Tongue (tissue), 3 donors: ENCODE measurements at places on chromosomes 2 and 18.

GRCh38 chr2:164975891-164976290, 20.6 kb upstream of the SLC38A11 start:
- no peak for DNase-seq

DNA sequence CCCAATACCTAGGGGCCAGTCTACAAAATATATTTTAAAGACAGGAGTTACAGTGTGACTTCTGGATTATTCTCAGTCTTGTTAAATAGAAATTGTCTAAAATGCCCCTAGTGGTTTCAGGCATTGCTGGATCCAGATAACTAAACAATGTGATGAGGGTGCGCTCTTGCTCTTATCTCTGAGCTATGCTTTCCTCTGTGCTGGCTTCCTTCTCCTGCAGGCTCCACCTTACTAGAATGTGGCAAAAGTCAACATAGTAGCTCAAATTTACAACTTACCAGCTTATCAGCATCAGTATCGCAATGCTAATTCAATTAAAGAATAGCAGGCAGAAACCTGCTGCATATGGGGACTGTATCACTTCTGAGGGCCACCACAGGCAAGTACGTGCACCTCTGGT, 61.3 kb upstream of the RNU4ATAC start:
- DNase-seq: no peak

- no peak for DNase-seq
Measured at GRCh38 chr2:196123679-196124373, 47.6 kb downstream of the STK17B start.

GRCh38 chr2:118709786-118710185, 137.7 kb downstream of the EN1 start:
- DNase-seq: no peak

GRCh38 chr2:176094349-176094748, 1.8 kb downstream of the HOXD13 start:
- DNase-seq: no peak

DNA sequence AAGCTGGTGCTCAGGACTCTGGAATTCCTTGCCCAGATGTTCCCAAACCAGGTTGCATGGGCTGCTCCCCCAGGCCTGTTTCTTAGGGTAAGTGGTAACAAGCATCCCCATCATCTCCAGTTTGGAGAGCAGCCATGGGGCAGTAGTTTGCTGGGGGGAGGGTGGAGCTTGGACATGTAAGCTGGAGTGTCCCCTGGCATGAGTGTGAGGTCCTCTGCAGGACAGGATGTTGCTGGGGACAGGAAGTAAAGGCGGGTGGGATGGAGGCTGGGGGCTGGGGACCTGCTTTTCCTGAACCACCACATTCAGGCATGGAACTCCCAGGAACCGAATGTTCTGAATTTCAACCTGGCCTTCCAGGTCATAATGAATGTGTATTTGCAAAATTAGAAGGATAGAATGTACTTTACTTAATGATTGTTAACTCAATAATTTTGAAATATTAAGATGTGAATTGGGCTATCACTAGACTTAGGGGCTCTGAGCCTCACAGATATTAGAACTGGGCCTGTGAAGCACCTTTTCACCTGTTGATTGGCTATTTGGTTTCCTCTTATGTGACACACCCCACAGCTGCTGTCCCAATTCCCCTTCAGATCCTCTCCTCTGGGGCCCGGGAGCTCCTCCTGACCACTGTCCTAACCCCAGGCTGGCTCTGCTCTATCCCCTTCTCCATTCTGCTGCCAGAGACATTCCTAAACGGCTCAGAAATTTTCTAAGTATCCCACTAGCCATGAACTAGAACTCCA, 66.4 kb upstream of the EPAS1 start:
- no peak for DNase-seq

DNA sequence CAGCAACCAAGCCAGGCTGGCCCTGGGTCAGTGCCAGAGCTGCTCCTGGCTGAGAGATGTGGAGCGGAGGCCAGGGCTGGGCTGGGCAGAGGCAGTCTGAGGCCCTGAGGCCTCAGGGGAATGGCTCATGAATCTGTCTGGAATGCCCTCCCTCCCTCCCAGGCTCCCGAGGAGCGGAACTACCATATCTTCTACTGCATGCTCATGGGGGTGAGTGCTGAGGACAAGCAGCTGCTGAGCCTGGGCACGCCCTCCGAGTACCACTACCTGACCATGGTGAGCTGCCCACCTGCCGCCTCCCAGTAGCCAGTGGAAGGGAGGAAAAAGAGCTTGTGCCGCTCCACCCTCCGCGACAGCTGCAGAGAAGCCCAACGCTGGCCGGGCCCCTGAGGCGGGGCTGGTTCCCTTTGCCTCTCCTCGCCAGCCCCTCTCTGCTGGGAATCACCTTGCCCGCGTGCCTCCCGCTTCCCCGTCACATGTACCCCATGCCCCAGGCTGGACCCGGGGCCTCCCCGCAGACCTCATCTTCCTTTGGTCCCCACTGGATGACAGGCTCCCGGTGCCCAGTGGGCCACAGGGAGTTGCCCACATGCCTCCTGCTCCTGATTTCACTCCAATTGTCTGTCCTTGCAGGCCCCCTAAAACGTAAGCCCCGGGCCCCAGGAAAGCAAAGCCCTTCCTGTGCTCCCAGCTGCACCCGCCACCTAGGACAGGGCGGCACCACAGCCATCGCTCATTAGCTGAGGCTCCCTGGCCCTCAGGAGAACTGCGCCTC, 41.1 kb downstream of the MYO7B start:
- DNase-seq: peak; percentile 90

DNA sequence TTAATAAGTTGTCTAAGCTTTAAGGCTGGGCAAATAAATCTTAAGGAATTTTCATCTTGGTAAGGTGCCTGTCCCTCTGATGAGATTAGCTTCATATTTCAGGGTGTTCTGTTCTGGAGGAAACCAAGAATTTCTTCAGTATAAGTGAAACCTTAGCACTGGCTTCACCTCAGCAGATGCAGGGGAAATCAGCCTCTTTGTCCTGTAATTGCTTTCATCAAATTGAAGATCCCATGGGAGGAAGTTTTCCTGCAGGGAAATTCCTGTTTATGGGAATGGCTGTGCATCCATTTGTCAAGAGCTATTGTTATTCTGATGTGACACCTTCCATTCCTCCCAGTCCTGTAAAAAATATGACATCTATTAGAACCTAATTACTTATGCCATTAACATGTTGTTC, 174.5 kb downstream of the PTPRM start:
- no peak for DNase-seq

DNA sequence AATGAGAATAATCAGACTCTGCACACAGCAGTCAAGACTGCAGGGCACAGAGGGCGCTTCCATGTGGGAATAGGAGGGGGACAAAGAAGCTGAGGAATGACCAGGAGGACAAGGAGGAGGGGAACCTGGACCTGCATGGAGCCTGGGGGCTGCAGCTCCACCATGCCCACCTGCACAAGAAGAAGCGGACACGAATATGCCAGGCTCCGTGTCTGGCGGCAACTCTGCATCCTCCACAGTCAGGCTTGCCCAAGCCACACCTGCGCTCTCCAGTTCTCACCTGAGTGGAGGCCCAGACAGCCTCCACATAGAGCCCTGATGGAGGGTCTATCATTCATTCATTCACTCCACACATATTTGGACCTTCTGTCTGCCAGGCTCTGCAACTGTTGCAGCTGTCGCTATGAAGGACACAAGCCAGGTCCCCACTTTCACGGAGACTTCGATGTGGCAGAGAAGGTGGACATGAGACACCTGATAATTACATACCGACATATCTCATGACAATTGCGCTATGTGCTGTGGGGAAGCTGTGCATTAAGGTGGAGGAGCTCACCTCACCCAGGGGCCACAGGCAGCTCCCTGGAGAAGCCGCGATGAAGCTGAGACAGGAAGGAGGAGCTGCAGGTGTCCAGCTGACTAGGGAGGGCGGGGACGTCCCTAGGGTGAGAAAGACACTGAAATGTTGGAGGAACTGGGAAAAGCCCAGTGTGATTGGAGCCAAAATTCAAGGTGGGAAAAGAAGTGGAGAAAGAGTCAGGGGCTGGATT, 159.2 kb downstream of the INHBB start:
- no peak for DNase-seq

- DNase-seq: no peak
Measured at GRCh38 chr2:3789256-3789655, 85.9 kb downstream of the DCDC2C start.

GRCh38 chr2:216047397-216047796, 34.0 kb upstream of the MREG start:
- no peak for DNase-seq

DNA sequence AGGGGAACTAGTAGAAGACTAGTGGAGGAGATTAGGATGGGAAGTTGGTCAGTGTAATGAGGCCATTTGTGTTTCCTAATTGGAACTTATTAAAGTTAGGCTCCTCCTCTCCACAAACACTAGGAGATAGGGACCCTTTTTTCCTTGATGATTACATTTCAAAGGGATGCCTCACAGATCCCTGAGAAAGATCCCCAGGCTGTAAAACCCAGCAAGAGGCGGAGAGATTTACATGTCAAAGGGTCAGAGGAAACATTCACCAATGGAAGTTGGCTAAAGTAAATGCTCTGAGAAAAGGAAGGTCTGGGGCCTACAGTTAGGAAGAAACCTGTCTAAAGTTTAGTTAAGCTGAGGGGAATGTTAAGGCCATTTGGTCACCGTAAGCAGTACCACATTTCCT, 1.4 kb upstream of the CCDC85A start:
- no peak for DNase-seq

DNA sequence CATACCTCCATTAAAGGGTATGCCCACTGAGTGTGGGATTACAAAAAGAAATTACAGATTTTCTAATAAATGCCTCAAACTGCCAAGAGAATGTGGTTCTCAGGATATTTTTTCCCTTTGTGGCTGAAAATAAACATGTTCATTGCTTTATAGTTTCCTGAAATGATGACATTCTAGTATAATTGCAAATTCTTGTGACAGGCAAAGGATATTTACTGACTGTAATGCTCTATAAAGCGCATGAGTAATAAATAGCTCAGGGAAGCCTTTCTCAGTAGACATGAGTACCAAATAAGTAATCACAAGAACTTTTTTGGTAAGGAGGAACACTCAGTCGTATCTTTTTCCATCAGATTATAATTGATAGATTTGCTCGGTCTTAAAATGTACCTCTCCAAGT, 72.3 kb downstream of the FTCDNL1 start:
- no peak for DNase-seq

- DNase-seq: no peak
Measured at GRCh38 chr2:119469661-119470297, 38.1 kb downstream of the TMEM37 start.

- no peak for DNase-seq
Measured at GRCh38 chr2:240162531-240162930, 22.1 kb upstream of the OTOS start.

GRCh38 chr18:5285326-5285725, 10.2 kb downstream of the ZBTB14 start:
- peak; percentile 87 for DNase-seq

DNA sequence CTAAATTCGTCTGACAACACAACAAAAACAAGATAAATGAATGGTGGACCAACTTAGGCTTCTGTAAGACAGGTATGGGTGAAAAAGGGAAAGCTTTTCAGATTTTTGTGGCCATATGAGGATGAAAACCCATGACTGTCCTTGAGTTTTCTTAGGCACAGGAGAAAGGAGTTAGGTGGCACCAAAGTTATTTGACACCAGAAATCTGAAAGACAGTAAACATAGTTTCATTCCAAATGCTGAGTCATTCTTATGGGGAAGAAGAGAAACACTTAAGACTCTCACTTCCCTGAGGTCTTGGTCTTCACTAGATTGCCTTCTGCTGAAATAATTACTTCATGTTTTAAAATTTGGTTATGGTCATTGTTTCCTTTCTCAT, 5.2 kb upstream of the GPD2 start:
- no peak for DNase-seq

DNA sequence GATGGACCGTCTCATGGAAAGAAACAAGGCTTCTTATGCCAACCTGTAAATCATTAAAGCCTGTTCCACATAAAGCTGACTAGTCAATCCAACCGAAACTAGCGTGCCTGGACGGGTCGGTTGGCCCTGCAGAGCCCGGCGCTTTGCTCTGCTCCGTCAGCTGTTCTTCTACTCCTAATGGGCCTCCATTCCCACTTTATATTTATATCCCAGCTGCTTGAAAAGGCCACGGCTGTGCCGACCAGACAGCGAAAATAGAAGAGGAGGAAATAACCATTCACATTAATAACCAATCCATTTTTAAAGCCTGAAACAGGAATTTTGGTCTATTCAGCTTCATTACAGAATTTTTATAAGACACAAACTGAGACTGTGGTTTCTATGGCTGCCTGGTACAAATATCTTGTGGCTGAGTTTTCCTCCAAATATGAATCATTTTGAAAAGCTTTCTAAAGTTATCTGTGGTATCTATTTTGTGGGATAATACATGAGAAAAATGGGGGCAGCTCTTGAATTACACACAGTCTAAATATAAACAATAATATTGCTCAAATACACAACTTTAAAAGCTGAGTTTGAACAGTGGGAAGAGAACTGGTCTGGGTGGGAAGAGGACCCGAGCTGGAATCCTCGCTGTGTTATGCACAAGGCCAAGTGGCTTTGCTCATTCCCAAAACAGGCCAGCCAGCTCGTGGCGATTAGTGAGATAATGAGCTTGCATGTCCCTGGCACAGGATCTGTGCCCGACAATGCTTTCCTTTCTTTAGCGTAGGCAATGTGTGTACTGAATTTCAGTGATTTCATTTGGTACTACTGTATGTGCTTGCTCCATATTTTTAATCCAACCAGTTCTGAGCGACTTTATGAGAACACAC, 10.5 kb upstream of the FAM124B start:
- DNase-seq: peak; percentile 75

GRCh38 chr18:49162226-49162864, 211.6 kb upstream of the SMAD7 start:
- DNase-seq: no peak

DNA sequence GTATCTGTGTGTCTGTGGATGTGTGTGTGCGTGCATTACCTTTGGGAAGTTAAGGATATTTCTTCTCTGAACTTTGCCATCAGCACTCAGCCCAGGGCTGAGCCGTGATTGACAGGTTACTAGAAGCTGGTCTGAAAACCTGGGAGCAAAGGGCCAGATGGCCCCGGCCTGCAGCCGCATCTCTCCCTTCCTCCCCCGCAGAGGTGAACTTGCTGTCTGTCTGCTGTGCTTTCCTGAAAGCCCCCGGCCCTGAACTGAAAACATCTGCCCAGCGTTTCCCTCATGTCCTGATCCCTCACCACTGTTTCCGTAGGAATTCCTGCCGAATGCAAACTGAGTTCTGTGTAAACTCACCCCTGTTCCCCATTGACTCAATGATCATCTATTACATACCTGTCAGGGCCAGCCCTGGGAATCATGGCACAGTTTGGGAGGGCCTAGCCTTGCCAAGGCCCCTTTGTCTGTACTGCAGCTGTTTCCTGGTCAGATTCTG, 45.8 kb downstream of the MYCN start:
- no peak for DNase-seq

GRCh38 chr18:79221136-79221535, 151.9 kb downstream of the ATP9B start:
- DNase-seq: no peak

DNA sequence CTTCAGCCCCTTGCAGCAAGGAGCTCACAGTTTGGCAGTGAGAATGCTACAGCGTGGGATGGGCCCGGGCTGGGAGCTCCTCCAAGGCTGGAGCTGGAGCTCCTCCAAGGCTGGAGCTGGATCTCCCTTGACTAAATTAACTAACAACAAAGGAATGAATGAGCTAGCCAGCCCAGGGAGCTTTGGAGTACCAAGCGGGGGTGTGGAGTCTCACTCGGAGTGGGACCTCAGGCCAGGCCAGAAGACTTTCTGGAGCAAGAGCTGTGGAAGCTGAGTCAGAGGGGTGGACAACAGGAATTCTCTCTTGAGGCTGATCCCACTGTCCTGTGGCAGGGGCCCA, 244.7 kb upstream of the HS6ST1 start:
- DNase-seq: peak; percentile 91
